ENCODE measurements at places on chromosomes 13 and 19. TPM values are rescaled to one million over a fixed set of nuclear protein-coding genes. Genes with fewer than 3 reads are reported as not detected.

SWSAP1 gene
- 0.76 TPM for total RNA-seq

KLK4 gene
- not detected for total RNA-seq

PET100 gene
- total RNA-seq = 14.1 TPM

GFY gene
- not detected for total RNA-seq

AMH gene
- total RNA-seq = 0.95 TPM

FGF22 gene
- total RNA-seq = not detected
